ENCODE measurements at places on chromosomes 4 and X.

GRCh38 chrX:2931155-2931554 lies 2.0 kb upstream of the ARSD start:
- no peak for DNase-seq

DNA sequence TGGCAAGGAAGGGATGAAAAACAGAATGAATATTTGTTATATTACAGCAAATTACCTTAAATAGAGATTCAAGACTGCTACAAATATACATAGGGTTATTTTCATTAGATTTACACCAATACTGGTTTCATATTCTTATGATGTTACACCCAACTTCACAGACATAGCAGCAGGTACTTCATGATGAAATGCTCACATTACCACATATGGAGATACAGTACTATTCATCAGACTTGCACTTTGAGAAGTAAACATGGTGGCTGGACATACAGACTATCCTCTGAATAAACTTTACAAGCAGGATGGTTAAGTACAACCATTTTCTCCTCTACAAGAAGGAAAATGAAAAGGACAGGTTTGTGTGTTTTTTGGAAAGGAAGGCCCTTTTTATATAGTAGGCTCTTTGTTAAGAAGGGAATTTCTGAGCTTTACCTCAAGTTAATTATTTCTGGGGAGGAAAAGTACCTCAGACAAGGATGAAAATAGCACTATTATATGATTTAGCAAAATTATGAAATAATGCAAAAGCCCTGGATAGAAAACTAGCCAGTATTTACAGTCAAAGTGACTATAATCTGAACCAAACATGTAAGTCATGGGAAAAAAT lies 12.0 kb upstream of the FAM120C start:
- DNase-seq = no peak

DNA sequence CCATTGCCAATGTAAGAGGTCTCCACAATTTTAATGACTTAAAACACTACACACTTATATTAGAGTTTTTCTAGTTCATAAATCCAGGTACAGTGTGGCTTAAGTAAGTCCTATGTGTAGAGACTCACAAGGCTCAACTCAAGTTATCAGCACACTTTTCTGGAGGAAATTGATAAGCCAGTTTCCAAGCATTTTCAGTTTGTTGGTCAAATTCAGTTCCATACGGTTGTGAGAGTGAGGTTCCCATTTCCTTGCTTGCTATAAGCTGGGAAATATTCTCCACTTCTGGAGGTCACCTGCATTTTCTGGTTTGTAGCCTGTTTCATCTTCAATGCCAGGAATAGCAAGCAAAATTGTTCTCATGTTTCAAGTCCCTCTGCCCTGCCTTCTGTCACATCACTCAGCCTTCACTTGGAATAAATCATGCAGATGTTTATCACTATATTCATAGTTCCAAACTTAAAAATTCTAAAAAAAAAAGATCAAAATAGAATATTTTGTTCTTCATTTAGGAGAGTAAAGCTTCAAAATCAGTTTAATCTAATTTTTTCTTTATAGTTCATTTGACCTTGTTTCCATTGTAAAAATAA lies 1137.5 kb upstream of the INTU start:
- DNase-seq = no peak

DNA sequence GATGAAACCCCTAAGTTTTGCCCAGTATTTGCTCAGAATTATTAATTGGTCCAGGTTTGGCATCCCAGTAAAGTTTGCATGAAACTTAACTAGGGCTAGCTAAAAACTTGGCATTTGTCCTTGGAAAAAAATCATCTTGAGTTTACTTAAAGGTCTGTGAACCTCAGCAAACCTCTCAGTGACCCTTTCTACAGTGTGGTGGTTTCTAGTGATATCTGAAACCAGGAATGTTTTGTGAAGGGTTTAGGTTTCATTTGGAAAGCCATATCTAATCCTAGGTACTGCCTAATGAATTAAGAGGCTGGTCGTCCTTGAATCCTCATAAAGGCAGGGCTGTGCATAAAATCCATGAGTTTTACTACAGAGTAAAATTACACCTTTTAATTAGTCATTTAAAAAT lies 218.5 kb upstream of the ANKRD50 start:
- no peak for DNase-seq

- DNase-seq = no peak
Measured at GRCh38 chr4:148998719-148999118, 556.5 kb upstream of the NR3C2 start.

DNA sequence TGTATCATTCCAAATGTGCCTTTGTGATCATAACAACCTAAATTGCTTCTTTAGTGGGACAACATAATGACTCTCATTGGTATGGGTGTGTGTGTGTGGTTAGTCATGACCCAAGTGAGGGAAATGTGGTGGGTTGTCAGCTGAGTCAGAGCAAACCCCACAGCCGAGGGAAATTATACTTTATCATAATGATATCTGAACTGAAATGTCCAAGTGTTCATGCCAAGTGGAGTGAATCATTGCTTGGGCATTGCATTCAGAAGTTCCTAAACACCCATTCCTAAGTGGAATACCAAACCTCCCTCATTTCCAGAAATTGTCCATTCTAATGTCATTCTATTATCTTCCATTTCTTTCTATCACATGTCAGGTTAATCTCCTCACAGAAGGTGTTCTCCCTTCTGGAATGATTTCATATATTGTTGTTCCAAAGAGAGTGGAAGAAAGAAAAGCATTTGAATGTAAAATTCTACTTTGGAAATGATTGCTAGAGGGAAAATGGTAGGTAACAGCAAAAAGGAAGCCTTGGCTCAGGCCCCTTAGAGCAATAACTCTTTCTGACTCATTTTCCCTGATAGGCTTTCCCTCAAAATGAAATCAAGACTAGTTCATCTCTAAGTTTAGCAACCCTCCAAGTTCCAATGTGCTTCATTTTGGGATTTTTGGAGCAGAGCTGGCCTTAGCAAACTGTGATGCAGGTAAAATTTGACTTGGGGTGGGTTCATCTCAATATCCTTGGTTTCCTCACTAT lies 230.7 kb upstream of the KCNIP4 start:
- DNase-seq = no peak

DNA sequence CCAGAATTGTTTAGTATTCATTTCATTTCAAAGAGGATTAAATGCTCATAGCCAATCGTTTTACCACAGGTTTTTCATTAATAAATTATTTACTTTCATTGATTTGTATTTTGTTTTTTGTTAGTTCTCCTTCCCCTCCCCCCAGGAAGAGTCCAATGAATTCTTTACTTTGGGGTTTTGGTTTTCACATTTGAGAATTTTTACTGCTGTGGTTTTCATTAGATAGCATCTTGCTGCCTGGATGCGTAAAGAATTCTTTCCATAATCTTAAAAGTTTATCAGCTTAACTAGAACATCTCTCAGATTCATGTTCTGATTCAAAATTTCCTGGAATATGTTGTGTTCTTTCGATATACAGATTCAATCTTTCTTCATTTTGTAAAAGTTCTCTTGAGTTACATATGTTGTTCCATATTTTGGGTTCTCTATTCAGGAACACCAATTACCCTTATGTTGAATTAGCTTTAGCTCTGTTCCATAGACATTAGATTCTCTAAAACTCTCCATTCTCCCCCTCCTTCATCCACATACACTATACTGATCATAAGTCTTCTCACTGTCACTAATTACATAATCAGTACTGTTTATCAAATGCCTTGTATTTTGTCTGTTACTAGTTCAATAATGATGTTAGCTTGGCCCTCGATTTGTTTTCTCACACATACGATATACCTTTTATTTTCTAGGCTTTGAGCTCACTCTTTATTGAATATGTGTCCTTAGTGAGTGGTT lies 184.4 kb downstream of the CAMK2D start:
- no peak for DNase-seq

DNA sequence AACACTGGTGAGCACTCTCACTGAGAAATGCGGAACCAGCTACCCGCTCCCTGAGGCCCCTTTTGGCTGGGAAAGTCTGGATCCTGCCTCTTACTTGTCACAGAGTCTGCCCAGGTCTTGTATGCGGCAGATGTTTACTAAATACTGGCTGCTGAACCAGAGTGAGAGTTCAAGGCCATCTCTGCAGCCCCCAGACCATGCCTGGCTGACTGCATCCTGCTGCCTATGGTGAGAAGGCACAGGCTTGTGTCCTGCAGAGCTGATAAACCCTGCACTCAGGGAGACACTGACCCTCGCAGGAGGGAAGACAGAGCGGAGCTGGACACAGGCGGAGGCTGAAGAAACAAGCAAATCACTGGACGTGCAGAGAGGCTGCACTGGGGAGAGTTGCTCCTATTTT lies 46.5 kb downstream of the JAKMIP1 start:
- no peak for DNase-seq

GRCh38 chr4:12979797-12980196 lies 504.3 kb downstream of the RAB28 start:
- DNase-seq = no peak

- DNase-seq = no peak
Measured at GRCh38 chrX:20433388-20433775, 166.7 kb upstream of the RPS6KA3 start.

GRCh38 chr4:51909236-51909703 lies 66.3 kb downstream of the DCUN1D4 start:
- DNase-seq = no peak

- DNase-seq = no peak
Measured at GRCh38 chrX:107673431-107673830, 45.1 kb downstream of the PRPS1 start.

Data from anterior cingulate cortex (tissue), 58 donors.